Left ventricle myocardium superior (tissue), 1 donor: ENCODE measurements at places on chromosomes 11 and 22.

DNA sequence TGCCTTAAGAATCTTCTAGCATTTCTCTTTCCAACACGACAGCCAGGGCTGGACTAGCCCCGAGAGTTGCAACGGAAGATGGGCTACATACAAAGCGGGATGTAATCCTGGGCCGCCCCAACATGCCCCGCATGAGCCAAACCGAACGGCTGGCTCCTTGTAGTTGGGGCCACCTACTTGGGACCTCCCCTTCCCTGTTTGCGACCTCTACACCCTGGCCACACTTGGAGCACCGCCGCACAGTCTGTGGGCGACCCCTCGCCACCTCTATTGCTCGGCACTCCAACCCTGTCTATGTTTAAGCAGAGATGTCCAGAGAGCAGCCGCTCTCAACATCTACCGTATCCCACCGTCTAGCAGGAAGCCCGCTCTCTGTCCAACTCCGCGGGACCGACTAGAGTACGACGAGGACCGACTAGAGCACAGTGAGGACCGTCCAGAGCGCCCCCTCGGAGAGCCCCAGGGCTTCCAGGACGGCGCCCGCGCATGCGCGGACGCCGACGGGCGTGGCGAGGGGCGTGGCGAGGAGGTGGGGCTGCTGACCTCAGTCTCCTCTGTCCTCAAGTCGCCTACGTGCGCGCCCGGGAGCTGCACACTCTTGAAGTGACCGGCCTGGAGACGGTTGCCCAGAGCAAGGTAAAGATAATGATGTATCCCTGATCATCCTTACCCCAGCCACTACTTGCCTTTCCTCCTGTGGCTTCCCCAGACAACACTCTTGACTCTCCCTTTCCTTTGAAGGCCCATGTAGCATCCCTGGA lies 32.3 kb downstream of the NEAT1 start:
- DNase-seq, result peak; percentile 94

DNA sequence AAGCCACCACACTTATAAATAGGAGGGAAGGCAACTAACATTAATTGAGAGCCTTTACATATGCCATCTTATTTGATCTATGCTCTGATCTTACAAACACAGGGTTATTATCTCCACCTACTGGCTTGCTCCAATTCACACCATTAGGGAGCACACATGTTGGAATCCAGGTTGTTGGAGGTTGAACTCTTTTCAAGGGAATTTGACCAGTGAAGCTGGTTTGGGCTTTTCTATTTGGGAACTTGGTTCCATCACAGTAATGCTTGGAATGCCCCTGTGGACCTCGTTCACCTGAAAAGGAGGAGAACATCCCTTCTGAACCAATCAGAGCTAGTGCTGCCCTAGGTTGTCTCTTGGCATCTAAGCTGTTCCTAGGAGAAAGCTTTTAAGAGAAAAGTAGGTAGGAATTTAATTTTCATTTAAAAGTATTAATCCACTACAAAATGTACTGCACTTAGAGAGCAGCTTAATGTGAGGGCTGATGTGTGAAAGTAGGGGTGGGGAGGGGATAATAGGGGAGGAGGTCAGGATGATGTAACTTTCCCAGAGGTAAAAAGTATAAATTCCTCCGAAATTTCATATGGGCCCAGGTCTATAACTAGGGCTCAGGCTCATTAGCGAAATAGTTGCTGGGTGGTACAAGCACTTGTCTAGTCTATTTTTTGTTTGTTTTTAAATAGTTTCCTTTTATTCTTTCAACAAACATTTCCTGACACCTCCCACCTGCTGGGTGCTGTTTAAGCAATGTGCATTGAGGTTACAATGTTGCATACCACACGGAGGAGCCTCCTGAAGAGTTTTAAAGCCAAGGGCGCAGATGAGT lies 7.6 kb upstream of the MICAL2 start:
- no peak for DNase-seq

DNA sequence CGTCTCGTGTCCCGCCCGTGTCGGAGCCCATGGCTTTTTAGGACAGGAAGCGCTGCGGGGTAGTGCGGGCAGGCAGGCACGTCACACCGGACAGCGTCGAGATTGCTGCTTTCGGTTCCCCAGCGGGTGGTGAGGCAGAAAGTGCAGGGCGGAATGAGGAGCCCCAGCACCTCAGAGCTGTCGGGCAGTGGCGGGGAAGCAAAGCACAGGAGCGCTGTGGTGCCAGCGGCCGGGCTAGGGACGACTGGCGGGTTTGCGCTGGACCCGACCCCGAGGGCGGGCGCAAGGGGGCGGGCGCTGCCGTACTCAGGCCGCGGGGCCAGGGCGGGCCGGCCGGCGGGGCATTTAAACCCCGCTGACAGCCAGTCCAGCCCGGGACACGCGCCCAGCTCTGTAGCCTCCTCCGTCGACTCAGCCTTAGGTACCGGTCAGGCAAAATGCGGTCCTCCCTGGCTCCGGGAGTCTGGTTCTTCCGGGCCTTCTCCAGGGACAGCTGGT lies at the start of gene SLC37A2:
Gene SLC37A2 (plus strand): TSS at position 375 of the 498 bp plus-strand sequence. CDS start 63 bp downstream, at position 438.
- DNase-seq, result peak; percentile 85

- DNase-seq, result peak; percentile 95
These were observed 1.7 kb upstream of the TOB2 start for GRCh38 chr22:41448189-41448808.

DNA sequence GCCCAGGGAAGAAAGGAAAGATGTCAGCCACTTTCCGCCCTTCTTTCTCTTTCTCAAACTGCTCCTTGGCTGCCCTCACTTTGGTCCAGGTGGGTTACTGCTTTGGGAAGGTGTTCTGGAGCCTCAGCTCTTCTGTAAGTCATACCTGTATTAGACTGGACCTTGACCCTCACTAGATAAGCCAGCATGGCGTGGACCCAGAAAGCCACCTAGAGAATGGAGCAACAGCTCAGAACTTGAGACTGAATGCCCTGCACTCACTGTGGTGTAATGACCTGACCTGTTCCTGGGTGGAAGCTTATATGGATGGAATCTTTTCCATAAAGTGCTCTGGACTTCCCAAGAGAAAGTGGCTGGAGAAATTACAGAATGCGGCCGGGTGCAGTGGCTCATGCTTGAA lies 15.6 kb downstream of the ACP2 start:
- DNase-seq, result no peak

DNA sequence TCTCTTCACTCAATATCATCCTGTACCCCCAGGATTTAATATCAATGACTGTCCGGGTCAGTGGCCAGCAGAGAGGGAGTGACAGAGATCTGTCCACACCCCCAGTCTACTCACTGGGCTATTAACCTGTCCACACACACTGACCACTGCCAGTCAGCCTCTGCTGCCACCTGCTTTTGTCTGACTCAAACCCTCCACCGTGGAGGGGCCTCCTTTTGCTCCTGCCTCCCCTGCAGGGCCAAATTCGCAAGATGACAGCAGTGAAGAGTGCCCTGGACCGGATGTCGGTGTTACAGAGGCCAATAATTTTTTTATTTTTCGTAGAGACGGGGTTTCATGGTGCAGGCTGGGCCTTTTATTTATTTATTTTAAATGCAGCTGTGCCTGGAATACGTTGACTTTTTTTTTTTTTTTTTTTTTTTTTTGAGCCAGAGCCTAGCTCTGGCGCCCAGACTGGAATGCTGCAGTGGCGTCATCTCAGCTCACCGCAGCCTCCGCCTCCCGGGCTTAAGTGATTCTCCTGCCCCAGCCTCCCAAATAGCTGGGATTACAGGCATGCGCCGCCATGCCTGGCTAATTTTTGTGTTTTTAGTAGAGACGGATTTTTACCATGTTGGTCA lies 5.1 kb downstream of the PDXP start:
- DNase-seq, result no peak

- no peak for DNase-seq
These were observed 78.8 kb downstream of the CABIN1 start for GRCh38 chr22:24089951-24090350.

GRCh38 chr11:121225382-121225781 lies 67.2 kb upstream of the SC5D start:
- no peak for DNase-seq

- DNase-seq, result peak; percentile 35
These were observed 124.5 kb downstream of the TRIM44 start for GRCh38 chr11:35787013-35787504.

DNA sequence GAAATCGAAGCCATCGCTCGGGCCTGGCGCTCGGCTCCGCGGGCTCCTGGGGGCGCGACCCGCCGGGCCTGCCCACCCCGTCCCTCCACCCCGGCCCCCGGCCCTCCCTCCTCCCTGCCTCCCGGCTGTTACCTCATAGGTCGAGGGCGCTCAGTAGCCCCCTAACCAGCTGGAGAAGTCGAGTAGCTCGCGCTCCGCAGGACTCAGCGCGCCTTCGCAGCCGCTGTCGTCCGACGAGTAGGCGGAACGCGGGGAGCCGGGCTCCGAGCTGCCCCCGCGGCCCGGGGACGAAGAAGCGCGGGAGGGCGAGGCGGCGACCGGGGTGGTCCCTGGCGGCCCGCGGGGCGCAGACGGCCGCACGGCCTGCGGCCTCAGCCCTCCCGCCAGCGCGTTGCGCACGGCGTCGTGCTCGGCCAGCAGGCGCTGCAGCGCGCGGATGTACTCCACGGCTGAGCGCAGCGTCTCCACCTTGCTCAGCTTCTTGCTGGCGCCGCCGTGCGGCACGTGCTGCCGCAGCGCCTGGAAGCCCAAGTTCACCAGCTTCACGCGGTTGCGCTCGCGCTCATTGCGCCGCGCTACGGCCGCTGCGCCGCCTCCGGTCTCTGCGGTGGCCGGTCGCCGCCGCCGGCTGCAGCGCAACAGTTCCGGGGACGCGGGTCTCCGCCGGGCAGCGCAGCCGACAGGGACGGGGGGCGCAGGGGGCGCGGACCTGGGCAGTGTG lies 627 bp downstream of the ASCL2 start:
- peak; percentile 73 for DNase-seq

DNA sequence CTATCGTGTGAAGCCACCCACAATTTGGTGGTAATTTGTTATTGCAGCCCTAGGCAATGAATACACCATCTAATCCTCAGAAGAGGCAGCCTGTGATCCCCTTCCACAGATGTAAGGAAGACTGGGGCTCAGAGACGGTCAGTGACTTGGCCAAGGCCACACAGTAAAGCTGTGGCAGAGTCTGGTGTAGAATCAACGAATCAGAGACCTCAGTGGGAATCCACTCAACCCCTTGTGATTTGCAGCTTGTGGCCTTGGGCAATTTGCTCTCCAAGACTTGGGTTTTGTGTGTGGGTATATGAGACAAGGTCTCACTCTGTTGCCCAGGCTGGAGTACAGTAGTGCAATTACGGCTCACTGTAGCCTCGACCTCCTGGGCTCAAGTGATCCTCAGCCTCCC lies 1.9 kb downstream of the LGALS2 start:
- DNase-seq, result no peak

GRCh38 chr11:17073370-17074027 lies 4.0 kb downstream of the RPS13 start:
- no peak for DNase-seq

DNA sequence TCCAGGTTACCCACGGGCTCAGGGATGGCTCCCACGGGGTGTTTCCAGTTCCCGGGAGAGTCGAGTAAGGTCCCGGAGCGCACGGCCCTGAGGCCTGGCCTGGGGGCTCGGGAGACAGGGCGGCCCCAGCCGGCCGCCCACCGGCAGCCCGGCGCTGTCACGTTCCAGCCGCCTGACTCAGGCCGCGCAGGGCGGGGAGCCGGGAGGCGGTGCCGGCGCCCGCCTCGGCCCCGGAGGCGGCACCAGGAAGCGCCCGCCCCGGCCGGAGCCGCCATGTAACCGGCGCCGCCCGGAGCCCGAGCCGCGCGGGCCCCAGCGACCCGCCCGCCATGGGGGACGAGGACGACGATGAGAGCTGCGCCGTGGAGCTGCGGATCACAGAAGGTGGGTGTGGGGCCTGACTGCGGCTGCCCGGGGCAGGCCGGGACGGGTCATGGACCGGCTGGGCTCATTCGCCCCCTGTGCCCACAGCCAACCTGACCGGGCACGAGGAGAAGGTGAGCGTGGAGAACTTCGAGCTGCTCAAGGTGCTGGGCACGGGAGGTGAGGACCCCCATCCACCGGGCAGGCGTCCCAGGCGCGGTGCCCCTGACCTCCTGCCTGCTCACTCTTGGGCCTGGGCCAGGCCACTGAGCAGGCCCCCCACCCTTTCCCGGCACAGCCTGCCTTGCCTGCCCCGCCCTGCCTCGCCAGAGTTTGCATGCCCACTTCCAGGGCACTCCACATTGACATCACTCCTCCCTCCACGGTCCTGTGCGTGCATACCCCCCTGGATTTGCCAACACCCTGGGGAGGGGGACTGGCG lies at the start of gene RPS6KA4:
Gene RPS6KA4 (plus strand): TSS at position 256 of the 805 bp plus-strand sequence. CDS start 74 bp downstream, at position 330.
- peak; percentile 86 for DNase-seq

- DNase-seq, result no peak
These were observed 43.5 kb upstream of the CYP2D6 start for GRCh38 chr22:42174062-42174461.

- no peak for DNase-seq
These were observed 3.0 kb downstream of the AQP11 start for GRCh38 chr11:77592727-77593126.

DNA sequence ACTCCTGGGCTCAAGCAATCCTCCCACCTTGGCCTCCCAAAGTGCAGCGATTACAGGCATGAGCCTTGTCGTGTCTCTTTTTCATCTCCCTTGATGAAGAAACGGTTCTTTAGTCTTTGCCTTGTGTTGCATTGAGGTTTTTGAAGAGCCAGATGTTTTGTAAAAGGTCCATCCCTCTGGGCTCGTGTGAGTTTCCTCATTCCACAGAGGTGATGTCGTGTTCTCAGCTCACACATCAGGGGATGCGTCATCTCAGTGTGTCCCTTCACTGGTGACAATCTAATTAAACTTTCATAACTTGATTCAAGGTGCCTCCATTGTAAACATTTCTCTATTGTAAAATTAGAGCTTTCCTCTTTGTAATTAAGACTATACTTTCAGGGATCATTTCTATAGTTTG lies 29.7 kb upstream of the TEF start:
- DNase-seq, result no peak

GRCh38 chr11:120854988-120855387 lies 168.9 kb upstream of the TBCEL start:
- DNase-seq, result no peak

GRCh38 chr22:29795663-29796062 lies 28.5 kb downstream of the UQCR10 start:
- DNase-seq, result no peak

DNA sequence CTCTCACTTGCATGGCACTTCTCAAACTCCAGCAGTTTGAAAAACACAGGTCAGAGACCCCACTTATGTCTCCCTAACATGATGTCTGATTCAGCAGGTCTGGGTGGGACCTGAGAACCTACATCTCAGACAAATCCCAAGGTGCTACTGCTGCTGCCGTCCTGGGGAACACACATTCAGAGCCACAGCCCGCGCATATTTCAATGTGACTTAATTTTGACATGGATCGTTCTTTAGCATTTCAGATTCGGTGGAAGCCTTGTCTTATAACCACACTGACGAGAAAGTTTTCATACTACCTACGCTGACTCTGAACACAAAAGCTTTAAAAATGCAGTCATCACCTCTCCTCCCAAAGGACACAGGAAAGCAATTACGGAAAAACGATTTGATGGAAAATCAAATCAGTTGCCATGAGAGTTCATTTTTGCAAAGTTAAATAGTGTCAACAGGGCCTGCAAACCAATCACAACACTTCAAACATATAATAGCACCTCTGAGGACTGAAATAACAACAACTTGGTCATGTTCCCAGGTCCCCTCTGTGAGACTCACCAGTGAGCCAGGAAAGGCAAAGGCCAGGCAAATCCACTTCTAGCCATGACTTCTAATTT lies 132.6 kb downstream of the SHANK2 start:
- DNase-seq, result no peak

- no peak for DNase-seq
These were observed 4.6 kb downstream of the NUMA1 start for GRCh38 chr11:72075756-72076155.

- DNase-seq, result no peak
These were observed 178.0 kb upstream of the BLID start for GRCh38 chr11:122294041-122294440.

GRCh38 chr22:17742527-17742902 lies 31.8 kb downstream of the BID start:
- peak; percentile 69 for DNase-seq
